Thymus (tissue), 14 donors: ENCODE measurements at places on chromosomes 7 and 10. TPM values are rescaled to one million over a fixed set of nuclear protein-coding genes. Genes with fewer than 3 reads are reported as not detected.

Gene TRIM73
- 9.9 TPM for polyA plus RNA-seq

Gene TMEM139
- 0.64 TPM for polyA plus RNA-seq

Gene AMPH
- 1.3 TPM for polyA plus RNA-seq

Gene C10orf62
- polyA plus RNA-seq: not detected

Gene CTAGE15
- 0.27 TPM for polyA plus RNA-seq

Gene CRTAC1
- 0.30 TPM for polyA plus RNA-seq

Gene PDE1C
- polyA plus RNA-seq: 3.1 TPM

Gene DNAJC1
- polyA plus RNA-seq: 19.9 TPM

Gene CAV2
- 29.7 TPM for polyA plus RNA-seq

Gene ITIH5
- 1.8 TPM for polyA plus RNA-seq

Gene SORCS3
- polyA plus RNA-seq: 0.05 TPM

Gene AP1S1
- polyA plus RNA-seq: 48.5 TPM

Gene MSS51
- polyA plus RNA-seq: 4.1 TPM

Gene MLXIPL
- polyA plus RNA-seq: 25.3 TPM

Gene SEMA3E
- 1.8 TPM for polyA plus RNA-seq

Gene SPDYE3
- polyA plus RNA-seq: 0.27 TPM

Gene EGR2
- polyA plus RNA-seq: 12.1 TPM

Gene MRLN
- polyA plus RNA-seq: 2.0 TPM

Gene NANOS1
- 3.2 TPM for polyA plus RNA-seq

Gene HGF
- polyA plus RNA-seq: 1.2 TPM

Gene MOGAT3
- polyA plus RNA-seq: 0.11 TPM

Gene AGMO
- 0.37 TPM for polyA plus RNA-seq

Gene SRGN
- polyA plus RNA-seq: 549 TPM

Gene GIMAP8
- 7.9 TPM for polyA plus RNA-seq

Gene CDC14C
- not detected for polyA plus RNA-seq

Gene PILRA
- polyA plus RNA-seq: 12.2 TPM

Gene TWIST1
- 1.5 TPM for polyA plus RNA-seq

Gene ADAM12
- polyA plus RNA-seq: 0.96 TPM

Gene EPHB6
- polyA plus RNA-seq: 163 TPM
